Non-pigmented ciliary epithelial cell (primary cell): ENCODE measurements at places on chromosomes 1 and 21.

DNA sequence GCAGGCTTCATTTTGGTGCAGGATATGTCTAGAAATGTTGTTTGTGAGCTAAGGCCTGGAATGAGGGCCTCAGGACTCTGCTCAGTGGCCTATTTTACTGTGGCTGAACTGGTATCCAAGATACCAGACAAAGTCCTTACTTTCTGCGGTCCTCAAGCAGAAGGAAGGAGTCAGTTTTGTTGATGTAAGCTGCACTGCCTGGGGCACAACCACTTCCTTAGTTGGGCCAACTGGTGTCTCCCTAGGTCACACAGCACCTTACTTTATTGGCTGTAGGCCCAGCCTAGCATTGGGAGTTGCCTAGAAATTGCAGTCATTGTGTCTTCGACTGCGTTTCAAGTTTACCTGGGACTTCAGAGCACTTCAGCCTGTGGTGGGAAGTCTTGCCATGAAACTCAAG is 1322.7 kb downstream of the AMY1C start:
- no peak for DNase-seq

- no peak for DNase-seq
Measured at GRCh38 chr1:10867138-10867721, 70.8 kb upstream of the CASZ1 start.

GRCh38 chr1:57910305-57910704 is 486.4 kb upstream of the DAB1 start:
- no peak for DNase-seq

DNA sequence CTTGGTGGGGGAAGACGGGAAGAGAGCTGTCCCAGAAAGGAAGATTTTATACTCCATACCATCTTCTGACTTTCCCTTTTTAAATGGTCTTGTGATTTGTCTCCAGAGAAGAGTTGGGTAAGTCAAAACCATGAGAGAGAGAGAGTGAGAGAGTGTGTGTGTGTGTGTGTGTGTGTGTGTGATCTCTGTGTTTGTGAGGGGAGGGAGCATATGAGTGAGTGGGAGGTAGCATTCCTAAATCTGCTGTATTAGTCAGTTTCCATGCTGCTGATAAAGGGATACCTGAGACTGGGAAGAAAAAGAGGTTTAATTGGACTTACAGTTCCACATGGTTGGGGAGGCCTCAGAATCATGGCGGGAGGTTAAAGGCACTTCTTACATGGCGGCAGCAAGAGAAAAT is 102.0 kb upstream of the VANGL1 start:
- DNase-seq: no peak

GRCh38 chr1:100806601-100807000 is 87.1 kb downstream of the VCAM1 start:
- DNase-seq: no peak

GRCh38 chr1:177142791-177143271 is 21.7 kb downstream of the ASTN1 start:
- DNase-seq: no peak

GRCh38 chr1:202189001-202189790 is 4.4 kb upstream of the LGR6 start:
- DNase-seq: no peak

DNA sequence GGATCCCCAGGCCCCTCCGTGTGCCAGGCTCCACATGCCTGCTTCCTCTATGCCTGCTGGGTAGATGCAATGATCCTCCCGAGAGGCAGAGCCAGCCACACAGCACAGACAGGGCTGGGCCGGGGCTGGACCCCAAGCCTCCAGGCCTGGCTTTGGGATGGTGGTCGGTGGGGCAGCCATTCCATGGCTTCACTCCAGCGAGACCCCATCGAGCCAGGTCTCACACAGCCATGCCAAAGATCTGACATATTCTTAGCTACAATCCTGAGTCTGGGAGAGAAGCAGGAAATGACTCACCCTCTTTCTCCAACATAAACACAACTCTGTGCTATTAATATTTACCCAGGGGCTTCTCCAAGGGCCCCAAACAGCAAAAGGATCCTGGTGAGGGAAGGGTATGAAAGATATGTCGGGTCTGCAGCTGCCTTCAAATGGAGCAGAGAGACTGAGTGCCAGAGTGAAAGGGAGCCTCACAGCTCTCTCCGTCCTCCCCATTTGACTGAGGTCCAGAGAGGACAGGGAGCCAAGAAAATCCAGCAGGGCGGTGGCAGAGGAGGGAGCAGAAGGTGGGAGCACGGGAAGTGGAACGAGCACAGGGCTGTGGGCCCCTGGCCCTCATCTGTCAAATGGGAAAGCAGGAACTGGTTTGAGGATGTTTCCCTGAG is 639.5 kb downstream of the MATN1 start:
- DNase-seq: peak; percentile 46

DNA sequence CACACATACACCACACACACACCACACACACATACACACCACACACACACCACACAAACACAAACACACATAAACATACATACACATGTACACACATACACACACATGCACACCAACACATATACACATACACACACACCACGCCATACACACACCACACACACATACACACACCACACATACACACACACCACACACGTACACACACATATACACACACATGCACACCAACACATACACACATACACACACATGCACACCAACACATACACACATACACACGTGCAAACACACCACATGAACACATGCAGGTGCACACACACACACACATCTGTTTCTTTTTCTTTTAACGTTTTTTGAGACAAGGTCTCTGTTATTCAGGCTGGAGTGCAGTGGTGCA is 41.0 kb upstream of the SLC45A1 start:
- no peak for DNase-seq

GRCh38 chr1:31785947-31786290 is 21.8 kb upstream of the ADGRB2 start:
- DNase-seq: no peak

DNA sequence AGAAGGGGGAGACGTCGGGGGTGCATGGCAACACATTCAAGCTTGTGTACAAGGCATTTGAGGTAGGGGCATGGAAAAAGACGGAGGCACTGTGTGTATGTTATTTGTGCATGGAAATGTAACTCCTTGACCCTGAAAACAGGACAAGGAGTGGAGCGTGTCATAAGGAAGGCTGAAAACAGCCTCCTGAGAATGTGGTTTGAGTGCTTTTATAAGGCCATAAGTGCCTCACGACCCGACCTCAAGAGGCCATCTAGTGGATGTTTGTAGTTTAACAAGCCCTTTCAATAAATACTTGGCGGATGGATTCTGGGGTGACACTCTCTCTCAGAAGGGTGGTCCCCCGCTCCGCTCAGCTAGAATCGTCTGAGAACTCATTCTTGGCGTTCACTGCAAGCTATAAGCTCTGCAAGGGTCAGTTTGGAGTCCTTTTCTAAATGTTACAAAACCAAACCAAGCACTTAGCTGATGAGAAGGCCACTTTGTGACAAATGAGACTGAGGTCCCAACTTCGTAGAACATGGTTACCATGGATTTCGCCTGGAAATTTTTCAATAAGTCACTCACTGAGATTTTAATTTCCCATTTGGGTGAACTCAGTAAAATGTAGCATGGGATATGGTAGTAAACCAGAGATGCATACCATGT is 38.8 kb upstream of the CLCA4 start:
- no peak for DNase-seq

- DNase-seq: no peak
Measured at GRCh38 chr1:154760469-154760933, 109.6 kb downstream of the KCNN3 start.

- no peak for DNase-seq
Measured at GRCh38 chr21:24148461-24148860, 1458.8 kb downstream of the MRPL39 start.
